Lung (tissue), 17 donors: ENCODE measurements at places on chromosomes 12 and 14.

GRCh38 chr12:109258201-109258600 lies 50.9 kb downstream of the FOXN4 start:
- DNase-seq: no peak

DNA sequence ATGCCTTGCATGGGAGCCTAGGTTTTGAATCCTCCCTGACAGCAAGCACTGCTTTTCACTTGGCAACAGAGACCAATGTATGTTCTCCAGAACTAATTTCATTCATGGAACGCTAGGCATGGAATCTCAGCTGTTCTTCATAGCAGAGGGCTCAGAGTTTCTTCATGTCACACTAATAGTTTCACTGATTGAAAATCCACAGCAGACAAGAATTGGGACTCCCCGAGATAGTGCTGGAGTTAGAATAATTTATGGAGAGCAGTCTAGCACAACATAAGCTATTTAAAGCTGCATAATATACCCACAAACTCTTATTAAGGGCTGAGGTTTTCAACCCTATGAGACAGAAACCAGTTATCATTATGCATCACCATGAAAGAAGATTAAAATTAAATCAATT lies 342.5 kb downstream of the TMEM132D start:
- DNase-seq: no peak

- no peak for DNase-seq
Measured at GRCh38 chr12:113332688-113333417, 2.1 kb downstream of the SLC8B1 start.

DNA sequence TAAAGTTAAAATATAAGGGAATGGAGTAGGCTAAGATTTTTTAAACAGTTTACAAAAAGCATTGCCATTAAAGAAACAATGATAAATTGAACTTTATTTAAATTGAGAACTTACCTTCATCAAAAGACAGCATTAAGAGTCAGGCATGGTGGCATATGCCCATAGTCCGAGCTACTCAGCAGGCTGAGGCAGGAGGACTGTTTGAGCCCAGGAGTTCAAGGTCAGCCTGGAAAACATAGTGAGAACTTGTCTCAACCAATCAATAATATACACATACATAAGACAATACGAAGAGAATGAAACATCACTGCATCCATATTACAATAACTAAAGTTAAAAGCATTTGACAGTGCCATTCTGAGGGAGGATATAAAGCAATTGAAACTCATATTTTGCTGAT lies 97.6 kb downstream of the FOXA1 start:
- DNase-seq: no peak

- DNase-seq: no peak
Measured at GRCh38 chr12:116078396-116078795, 199.1 kb downstream of the MED13L start.

- no peak for DNase-seq
Measured at GRCh38 chr12:131202592-131203378, 249.1 kb downstream of the ADGRD1 start.

GRCh38 chr14:48963231-48963790 lies 622.9 kb downstream of the RPS29 start:
- DNase-seq: no peak

- peak; percentile 69 for DNase-seq
Measured at GRCh38 chr12:6230321-6231110, 30.3 kb downstream of the CD9 start.

- DNase-seq: no peak
Measured at GRCh38 chr12:19171731-19172130, 42.2 kb downstream of the PLEKHA5 start.

- no peak for DNase-seq
Measured at GRCh38 chr12:125075-125474, 58.5 kb downstream of the IQSEC3 start.

GRCh38 chr12:49801141-49802063 lies 26.8 kb downstream of the NCKAP5L start:
- no peak for DNase-seq

DNA sequence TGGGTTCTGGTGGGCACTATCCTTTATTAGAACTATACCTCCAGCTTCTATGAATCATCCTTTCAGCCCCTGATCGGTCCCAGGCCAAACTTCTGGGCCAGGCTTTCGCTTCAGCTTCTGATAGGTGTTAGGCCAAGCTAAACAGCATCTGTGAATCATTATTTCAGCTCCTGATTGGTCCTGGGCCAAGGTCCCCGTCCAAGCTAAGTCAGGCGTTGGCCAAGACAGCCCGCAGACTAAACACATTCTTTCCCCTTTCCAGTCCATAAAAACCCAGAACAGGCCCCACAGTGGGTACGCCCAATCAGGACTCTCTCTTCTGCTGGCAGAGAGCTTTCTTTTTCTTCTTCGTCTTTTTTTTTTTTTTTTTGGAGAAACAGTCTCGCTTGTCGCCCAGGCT lies 1808.9 kb upstream of the SEL1L start:
- DNase-seq: peak; percentile 4

DNA sequence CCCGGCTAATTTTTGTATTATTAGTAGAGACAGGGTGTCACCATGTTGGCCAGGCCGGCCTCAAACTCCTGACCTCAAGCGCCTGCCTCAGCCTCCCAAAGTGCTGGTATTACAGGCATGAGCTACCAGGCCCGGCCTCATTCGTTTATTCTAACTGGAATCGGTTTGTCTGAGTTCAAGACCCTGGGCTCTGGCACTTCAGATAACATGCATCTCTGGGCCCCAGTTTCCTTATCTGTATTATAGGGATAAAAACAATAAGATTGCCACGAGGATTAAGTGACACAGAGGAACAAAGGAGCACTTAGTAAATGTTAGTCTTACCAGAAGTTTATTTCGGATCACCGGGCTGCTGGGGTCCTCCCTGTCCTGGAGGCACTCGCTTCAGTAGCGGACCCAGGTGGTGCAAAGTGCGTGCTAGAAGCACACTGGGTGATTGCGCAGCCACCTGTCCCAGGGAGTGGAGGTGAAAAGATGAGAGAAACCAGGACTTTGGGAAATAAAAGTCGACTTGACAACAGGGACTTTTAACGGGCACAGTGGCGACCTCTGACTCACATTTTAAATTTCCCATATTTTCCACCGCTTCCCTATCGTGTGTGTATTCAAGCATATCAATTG lies 37.5 kb downstream of the ACACB start:
- DNase-seq: no peak

DNA sequence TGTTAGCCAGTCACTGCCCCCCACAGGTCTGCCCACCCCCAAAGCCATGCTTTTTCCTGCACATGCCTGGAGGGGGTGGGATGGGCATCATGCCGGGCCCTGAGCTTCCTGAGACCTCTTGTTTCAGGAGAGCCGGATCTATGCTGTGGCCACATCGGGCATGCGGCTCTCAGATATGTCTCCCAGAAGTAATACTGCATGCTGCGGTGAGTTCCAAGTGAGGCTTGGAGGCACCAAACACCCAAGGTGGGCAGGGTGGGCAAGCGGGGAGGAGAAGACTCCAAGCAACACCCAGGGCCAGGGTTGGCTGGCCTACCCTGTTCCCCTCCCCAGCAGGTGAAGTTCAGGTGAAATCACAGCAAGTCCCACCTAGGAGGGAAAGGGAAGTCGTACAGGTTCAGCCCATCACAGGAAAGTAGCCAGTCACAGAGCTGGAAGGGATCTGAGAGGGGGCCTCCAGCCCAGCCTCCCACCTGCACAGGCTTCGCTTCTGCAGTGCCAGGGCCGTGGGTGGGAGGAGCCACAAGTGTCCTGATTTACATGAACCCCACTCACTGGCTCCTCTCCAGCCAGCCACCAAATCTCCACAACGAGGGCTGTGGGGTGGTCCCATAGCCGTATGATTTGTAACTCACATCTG lies 30.9 kb downstream of the PIGH start:
- no peak for DNase-seq

- DNase-seq: no peak
Measured at GRCh38 chr12:75542942-75543341, 31.5 kb upstream of the KRR1 start.

GRCh38 chr14:105213361-105213760 lies 32.2 kb upstream of the NUDT14 start:
- DNase-seq: no peak

DNA sequence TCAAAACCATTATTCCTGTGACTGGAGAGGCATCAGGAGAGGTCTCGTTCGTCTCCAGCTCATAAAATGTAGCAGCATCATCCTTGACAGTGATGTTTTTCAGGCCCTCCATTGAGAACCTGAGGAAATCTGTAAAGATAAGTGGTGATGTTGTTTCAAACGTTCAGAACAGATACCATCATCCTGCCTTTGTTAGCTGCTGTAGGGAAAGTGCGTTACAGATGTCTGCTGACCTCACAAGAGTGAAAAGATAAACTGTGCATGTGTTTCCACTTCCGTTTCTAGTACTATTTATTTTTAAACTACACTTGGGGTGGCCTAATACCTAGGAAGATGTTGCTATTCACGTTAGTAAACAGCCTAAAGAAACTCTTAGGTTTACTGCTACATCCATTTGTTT lies 28.4 kb downstream of the BCL2L14 start:
- DNase-seq: no peak

- DNase-seq: no peak
Measured at GRCh38 chr14:88669346-88669745, 106.5 kb downstream of the ZC3H14 start.

DNA sequence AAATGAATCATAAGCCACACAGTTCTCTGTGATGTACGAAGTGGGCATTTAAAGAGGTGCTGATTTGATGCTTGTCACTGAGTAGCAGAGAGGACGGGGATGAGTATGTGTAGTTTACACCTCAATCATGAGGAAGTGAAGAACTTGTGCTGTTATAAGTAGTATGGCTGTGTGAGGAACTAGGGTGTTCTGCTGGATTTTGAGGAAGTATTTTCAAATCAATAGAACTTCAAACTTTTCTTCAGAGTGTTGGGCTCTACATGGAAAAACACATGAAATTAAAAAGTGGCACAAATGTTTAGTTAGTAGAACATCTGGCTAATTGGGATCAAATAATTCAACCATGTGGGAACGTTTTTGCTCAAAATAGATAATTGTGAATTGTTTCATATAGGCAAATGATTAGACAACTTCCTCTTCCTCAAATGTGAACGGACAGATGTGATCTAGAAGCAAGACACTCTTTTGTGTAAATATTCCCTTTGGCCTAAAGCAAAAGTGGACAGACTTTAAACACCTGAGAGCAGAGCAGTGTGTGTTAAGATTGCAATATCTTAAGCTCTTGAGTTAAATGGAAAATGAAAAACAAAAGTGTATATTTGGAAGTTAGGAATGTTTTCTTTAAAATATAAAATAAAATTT lies 168.5 kb downstream of the NAV3 start:
- DNase-seq: no peak

DNA sequence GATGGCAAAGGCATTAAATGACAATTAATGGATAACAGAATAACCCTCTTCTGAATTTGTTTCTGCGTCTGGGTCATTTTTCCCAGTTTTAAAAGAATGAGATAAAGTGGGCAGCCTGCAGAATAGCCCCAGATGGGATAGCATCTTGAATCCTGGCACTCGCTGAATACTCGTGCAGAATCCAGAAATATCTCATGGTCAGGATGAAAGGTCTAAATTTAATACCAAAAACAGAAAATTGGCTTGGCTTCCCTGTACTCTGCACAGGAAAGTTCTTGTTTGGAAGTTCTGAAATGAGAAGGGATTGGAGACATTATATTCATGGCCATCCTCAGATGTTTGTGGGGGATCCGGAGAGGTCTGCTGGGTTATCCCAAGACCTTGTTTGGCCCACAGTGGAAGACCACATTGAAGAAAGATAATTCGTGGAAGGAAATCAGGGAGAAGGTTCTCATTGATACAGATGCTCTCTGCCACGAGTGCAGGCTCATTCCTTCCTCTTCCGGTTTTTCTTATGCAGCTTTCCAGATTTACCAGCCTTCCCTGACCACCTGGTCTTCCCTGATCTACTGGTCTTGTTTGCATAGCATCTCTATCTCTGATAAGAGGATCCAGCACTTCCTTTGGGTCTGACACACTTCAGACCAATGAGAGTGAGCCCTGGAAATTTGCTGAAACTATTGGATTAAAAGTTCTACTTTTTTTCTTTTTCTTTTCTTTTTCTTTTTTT lies 6.0 kb upstream of the IFT81 start:
- DNase-seq: no peak

DNA sequence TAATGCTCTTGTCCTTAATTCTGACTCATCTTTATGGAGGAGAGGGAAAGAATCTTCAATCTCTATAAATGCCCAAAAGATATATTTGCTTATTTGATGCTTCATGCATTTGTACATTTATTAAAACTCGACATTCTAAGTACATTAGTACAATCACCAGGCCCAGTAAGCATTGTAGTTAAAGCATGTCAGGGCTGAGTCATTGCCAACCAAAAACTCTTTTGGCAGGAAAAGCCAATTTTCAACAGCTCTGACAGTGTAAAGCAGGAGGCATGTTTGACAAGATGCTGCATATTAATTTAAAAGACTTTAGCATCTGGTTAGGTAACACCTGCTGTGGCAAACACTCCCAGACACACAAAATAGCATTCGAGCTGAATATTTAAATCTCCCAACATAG lies 290.9 kb downstream of the PPFIA2 start:
- peak; percentile 40 for DNase-seq

DNA sequence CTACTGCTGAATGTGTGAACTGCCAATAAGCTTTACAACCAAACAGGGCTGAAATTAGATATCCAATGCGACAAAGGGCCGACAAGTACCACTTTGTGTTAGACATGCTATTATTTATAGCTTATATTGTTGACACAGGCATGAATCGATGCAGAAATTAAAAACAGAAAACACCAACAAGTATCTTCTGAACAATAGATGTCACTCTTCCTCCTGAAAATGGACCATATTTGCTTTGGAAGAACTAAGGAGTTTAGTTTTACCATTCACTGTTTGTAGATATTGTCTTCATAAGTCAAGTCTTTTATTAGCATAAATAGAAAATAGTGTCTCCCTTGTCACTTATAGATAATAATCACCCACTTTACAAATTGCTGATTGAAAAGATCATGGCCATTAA lies 86.5 kb downstream of the LRIG3 start:
- peak; percentile 30 for DNase-seq

- DNase-seq: no peak
Measured at GRCh38 chr12:108282676-108283075, 56.4 kb downstream of the CMKLR1 start.

DNA sequence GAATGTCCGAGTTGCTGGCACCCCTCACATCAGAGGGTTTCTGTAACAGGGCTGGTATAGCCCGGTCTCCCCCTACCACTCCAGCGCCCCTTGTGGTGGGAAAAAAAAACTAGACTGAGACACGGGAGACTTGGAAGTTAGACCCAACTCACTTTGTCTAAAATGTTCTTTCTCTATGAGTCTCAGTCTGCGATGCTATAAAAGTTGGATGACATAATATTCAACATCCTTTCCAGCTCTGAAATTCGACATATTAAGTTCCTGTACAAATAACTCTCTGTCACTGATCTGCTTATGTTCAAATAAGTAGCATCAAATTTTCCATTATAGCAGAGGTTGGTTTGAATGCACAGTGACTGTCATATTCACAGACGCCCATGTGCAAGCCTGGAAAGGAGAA lies 25.7 kb upstream of the TC2N start:
- no peak for DNase-seq

- DNase-seq: no peak
Measured at GRCh38 chr12:64571411-64571810, 38.9 kb upstream of the RASSF3 start.

- peak; percentile 68 for DNase-seq
Measured at GRCh38 chr12:114669401-114670290, 14.3 kb downstream of the TBX3 start.

GRCh38 chr14:63483315-63483714 lies 59.9 kb downstream of the PPP2R5E start:
- DNase-seq: no peak
